Mesangial cell (primary cell): ENCODE measurements at places on chromosomes 4 and X. TPM values are rescaled to one million over a fixed set of nuclear protein-coding genes. Genes with fewer than 3 reads are reported as not detected.

SSX4B gene
- not detected in 2 replicates for total RNA-seq

SORCS2 gene
- 0.65 and 1.3 TPM in 2 replicates for total RNA-seq

GPR143 gene
- 27.1 and 33.6 TPM in 2 replicates for total RNA-seq

KIT gene
- 0.38 and 0.49 TPM in 2 replicates for total RNA-seq

HERC5 gene
- total RNA-seq = 0.33 and 0.76 TPM in 2 replicates

WDR17 gene
- total RNA-seq = 0.98 and 1.3 TPM in 2 replicates

SUV39H1 gene
- total RNA-seq = 3.9 and 29.8 TPM in 2 replicates

CSAG3 gene
- not detected in 2 replicates for total RNA-seq

ADAMTS3 gene
- total RNA-seq = 6.7 and 17.1 TPM in 2 replicates

MEPE gene
- not detected in 2 replicates for total RNA-seq

XK gene
- total RNA-seq = 0.13 and 0.16 TPM in 2 replicates

REELD1 gene
- not detected in 2 replicates for total RNA-seq

APOOL gene
- 3.4 and 6.6 TPM in 2 replicates for total RNA-seq

MTCP1 gene
- total RNA-seq = 3.3 and 3.4 TPM in 2 replicates

LRRC66 gene
- 0.13 TPM in 1 of 2 replicates, not detected in the other for total RNA-seq

RAB40A gene
- under 0.01 and 0.25 TPM in 2 replicates for total RNA-seq

GASK1B gene
- total RNA-seq = 0.81 and 4.7 TPM in 2 replicates

UGT2B15 gene
- total RNA-seq = not detected in 2 replicates

NEIL3 gene
- 0.76 and 11.4 TPM in 2 replicates for total RNA-seq

TCEANC gene
- 1.0 and 1.3 TPM in 2 replicates for total RNA-seq

SERPINA7 gene
- not detected in 2 replicates for total RNA-seq
